NCI-H774 (cell line): ENCODE measurements at places on chromosomes 4 and X.
A peak's percentile ranks its signal among the peaks of the same experiment; 100 is the strongest.

DNA sequence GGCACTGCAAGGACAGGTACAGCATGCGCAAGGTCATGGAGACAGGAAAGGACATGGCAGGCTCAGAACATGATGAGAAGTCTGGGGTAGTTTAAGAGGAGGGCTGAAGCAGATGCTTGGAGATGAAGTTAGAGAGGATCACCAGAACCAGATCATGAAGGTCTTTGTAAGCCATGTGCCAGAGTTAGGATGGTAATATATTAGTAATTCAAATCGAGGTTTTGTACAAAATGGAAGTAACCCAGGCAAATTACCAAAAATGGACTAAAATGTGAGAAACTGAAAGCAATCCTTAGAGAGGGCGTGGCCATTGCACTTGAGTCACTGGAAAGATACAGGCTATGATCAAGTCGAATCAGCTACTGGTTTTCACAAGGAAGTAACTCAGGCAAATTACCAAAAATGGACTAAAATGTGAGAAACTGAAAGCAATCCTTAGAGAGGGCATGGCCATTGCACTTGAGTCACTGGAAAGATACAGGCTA lies 13.5 kb downstream of the RXFP1 start:
- DNase-seq, result no peak

- no peak for DNase-seq
Observed at GRCh38 chr4:128858879-128859671, 49.6 kb downstream of the JADE1 start.

- DNase-seq, result no peak
Observed at GRCh38 chrX:108186811-108187210, 95.2 kb downstream of the ATG4A start.

- peak; percentile 6 for DNase-seq
Observed at GRCh38 chr4:107862658-107863057, 37.9 kb downstream of the SGMS2 start.

- DNase-seq, result no peak
Observed at GRCh38 chr4:36601864-36602495, 320.6 kb downstream of the DTHD1 start.

DNA sequence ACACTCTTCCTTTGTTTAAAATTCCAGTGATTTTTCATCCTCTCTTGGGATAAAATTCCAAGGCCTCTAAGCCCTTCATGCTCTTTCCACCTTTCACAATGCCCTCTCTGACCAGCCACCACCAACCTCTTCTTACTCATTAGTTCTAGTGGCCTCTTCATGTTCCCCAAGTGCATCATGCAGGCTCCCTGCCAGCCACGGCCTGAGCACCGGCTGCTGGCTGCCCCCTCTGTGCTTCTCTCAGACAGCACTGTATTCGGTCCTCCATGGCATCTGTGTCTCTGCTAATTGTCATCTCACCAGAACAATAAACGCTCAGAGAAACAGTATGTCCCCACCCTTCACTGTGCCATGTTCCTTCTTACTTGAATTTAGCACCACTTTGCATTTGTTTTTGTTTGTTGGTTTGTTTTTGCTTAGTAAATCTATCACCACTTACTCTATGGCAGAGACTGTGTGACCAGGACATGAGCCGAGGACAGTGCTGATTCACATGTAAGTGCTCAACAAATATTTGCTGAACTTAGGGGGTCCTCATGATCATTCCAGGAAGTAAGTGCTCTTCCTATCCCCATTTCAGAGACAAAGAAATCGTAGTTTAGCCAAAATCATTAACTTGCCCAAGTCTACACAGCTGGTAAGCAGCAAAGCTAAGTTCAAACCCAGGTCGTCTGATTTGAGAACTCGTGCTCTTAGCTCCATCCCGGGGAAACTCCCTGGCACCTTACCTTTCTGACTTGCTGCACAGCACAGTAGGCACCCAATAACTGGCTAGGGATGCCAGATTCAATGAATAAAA lies 77.1 kb upstream of the UCP1 start:
- peak; percentile 24 for DNase-seq

GRCh38 chrX:15678339-15678738 lies 13.7 kb upstream of the CLTRN start:
- no peak for DNase-seq

- DNase-seq, result peak; percentile 72
Observed at GRCh38 chr4:7070729-7071511, 3.1 kb upstream of the GRPEL1 start.
